ENCODE measurements at places on chromosomes 6 and 20. TPM values are rescaled to one million over a fixed set of nuclear protein-coding genes. Genes with fewer than 3 reads are reported as not detected.

DNA sequence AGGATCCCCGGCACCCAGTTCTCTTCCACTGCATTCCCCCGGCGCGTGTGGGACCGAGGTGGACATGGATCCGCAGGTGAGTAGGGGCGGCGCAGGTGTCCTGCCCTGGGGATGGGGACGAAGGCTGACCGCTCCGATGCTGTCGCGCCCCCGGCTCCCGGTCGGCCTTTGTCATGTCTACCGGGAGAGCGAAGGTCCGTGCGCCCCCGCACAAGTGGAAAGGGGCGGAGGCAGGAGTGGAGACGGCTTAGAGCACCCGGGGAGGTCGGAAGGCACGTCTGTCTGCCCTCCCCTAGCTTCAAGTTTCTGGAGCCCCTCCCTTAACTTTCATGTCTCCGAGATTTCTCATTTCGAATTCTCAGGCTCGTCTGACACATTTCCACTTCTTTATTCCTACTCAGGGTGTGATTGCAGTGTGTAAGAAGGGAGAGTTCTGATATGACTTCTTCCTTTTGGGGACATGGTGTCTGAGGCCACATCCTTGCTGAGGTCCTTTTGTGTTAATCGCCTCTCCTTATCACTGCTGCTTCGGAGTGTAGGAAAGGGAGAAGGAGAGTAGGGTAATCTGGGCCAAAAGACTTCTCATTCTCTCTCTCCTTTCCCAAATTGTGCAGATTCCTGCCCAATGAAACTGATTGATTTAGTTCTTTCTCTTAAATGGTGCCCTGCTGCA, 435 bp downstream of the KIFC1 start:
- DNase-seq = peak; percentile 40

DNA sequence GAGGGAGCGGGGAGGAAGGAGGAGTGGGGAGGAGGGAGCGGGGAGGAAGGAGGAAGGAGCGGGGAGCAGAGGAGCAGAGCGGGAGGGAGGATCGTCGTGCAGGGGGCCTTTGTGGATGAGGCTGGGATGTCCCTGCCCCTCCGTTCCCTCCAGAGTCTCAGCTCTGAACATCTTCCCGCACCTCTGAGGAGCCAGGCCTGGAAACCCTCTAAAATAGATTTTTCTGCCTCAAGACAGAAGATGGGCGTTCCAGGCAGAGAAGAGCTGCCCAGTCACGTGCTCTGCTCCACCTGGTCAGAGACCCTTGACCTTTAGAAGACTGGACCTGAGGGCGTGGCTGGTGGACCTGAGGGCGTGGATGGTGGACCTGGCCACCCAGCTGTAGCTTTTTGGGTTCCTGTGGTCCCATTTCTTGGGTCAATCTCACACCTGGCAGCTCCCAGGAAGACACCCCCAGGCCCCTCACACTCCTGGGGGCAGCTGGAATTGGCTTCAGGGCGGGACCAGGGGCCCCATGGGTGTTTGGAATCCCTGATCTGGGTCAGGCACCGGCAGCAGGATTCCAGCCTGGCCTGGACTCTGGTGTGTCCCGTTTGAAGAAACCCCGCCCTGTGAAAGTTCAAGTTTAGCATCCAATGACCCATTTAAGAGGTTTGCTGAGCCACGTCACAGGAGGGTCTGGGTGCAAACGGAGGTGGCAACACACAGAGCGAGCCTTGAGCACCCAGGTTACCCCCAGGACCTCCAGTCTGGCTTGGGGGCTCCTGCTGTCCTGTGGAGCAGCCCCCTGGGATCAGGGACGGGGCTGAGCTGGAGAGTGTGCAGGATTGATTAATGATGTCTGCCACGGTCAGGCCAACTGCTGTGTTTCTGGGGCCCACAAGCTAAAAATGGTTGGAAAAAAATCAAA, 96.9 kb upstream of the BHLHE23 start:
- DNase-seq = no peak

DNA sequence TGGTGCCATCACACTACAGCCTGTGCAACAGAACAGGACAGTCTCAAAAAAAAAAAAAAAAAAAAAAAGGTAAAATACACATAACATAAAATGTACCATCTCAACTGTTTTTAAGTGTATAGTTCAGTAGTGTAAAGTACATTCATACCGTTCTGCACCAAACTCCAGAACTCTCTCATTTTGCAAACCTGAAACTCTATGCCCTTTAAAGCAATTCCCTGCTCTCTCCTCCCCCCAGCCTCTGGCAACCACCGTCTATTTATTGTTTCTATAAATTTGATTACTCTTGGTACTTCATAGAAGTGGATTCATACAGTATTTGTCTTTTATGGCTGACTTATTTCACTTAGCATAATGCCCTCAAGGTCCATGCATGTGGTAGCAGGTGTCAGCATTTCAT, 12.9 kb downstream of the RIPOR2 start:
- DNase-seq = no peak

DNA sequence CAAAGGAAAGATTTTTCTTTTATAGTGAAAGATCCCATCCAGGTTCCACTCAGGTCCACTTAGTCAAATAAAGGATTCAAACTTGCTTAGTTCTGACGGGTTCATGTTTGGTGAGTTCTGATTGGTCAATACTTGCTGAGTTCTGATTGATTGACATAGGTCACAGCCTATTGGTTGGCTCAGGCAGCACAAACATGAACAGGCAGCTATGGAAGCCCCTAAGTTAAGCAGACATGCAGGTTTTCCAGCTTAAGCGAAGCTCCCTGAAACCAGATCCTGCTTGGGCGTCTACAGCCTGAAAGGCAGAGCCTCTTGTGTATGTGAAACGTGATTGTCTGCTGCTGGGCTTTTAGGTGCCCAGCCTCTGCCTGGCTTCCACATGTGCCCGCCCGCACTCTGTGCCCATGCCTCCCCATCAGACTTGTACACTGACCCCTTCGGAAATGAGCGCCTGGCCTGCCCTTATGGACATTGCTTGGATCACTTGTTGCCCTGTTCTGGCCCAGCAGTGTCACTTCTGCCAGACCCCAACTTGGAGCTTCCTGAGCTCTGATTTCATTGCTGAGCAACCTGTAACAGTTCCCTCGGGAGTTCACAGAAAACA, 45.4 kb upstream of the ECI2 start:
- peak; percentile 9 for DNase-seq

- no peak for DNase-seq
Measured at GRCh38 chr6:125781314-125781868, 9.4 kb upstream of the NCOA7 start.

- DNase-seq = no peak
Measured at GRCh38 chr6:29990931-29991330, 48.6 kb downstream of the HLA-A start.

- no peak for DNase-seq
Measured at GRCh38 chr6:16473908-16474771, 235.8 kb downstream of the GMPR start.

DNA sequence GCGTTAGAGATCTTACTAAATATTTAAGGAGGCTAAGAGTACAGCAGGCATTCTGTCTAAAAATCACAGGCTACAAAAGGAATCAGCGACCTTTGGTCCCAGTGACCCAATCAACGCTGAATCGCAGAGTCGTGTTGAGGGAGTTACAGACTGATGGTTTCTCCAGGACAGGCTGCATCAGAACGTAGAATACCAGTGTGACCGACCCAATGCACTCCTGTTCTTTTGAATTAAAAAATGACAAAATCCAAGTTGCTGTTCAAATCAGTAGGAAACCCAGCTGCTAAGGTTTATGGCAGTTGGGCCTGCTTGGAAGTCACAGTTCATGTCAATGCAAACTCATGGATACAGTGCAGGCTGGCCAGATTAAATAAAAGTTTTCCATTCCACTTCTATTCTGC, 155.8 kb upstream of the AFDN start:
- DNase-seq = no peak

DNA sequence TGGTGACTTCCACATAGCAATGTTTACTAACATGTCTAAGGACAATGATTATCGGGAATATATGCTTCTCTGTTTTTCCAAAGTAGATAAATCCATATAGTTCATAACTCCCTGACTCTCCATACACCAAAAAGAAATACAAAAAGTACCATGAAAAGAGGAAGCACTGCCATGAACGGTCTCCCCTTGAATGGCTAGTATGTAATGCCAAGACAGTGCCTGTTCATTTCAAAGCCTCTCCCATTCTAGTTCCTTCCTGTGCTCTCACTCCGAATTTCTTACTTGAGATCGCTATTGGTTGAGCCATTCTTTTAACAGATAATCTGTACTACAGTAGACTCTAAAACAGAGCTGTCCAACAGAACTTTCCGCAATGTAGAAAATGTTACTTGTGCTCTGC, 54.8 kb upstream of the EDN1 start:
- no peak for DNase-seq

DNA sequence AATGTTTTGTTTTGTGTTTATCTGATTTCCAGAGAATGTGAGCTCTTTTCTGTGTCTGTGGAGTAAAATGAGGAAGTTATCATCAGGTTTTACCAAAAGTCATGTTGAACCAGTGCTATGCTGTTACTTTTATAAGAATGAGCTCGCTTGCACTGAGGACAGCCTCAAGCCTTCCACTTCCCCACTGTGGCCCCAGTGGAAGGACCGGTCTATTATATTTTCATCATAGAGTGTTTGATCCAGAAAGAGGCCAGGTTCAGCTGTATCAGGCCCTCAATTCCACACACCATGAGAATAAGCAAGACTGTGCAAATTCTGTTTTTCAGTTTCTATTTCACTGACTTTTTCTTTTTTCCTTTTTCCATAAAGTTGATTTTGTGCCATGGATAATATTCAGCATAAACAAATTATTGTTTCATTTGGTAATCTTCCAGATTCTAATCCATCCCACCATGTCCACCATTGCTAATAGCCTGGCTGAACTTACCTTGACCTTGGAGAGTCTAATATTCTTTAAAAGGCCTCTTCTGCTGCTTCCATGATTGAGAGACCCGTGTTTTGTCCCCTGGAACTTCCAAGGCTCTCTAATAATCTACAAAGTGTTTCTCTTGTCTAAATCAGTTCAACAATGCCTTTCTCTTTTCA, 286.2 kb downstream of the THBS2 start:
- DNase-seq = no peak

DNA sequence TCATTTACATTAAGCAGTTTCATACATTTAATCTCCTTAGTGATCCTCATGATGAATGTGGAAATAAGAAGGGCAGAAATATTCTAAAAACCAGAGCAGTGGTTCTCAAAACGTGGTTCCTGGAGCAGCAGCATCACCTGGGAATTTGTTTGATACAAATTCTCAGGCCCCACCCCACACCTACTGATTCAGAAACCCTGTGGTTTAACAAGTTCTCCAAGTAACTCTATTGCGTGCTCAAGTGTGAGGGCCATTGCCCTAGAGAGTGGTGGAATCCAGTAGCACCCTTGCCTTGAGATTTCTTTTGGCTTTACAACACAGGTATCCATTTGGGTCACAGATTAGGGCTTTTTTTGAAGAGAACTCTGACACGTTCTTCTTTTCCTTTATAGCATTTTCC, 354.6 kb upstream of the FLRT3 start:
- no peak for DNase-seq

DNA sequence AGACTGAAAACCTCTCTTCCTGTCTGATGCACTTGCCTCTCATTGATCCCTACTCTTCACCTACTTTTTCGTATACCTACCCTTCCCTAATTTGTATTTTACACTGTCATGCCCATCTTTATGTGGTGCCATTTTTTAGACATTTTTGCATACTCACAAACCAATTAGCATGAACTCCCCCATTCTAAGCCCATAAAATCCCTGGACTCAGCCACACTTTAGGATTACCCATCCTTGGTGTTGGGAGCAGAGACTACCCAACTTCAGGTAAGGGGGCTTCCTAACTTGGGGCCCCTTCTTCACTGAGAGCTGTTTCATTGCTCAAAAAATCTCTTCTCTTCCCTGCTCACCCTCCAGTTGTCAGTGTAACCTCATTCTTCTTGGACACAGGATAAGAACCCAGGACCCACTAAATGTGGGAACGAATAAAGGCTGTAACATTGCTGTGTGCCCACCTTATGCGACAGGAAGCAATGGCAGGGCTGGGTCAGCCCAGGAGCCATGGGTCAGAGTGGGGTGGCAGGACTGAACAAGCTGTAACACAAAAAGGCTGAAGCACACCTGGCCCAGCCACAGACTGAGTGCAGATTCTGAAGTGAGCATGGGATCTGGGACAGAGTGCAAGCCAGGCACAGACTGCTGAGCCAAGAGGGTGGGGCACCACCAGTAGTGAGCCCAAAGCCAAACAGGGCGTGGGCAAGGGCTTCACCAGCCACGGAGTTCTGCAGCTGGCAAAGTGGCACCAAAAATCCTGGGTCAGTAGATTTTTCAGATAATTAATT, 789.1 kb upstream of the HS3ST5 start:
- peak; percentile 6 for DNase-seq

GRCh38 chr20:19916531-19917485, 100.4 kb upstream of the NAA20 start:
- DNase-seq = no peak

DNA sequence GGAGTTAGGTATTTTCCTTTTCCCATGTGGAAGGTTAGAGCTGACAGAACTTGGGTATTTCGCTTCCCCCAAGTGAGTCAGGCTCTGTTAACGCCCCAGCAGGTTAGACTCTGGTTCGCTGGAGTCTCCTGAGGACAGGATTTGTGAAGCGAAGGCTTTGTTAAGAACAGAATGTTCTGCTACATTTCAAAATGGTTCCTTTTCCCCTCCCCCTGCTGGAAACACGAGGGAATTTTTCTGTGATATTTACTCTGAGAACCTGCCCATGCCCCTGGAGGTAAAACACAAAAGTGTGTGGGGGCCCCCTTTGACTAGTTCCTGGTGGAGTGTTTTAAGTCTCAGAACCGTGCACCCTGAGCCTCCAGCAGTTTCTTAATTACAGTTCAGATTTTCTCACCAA, 731.4 kb upstream of the CITED2 start:
- DNase-seq = peak; percentile 44

SOBP gene
- 0.08 TPM for total RNA-seq

CTAGE9 gene
- total RNA-seq = not detected

RPL7L1 gene
- total RNA-seq = 63.6 TPM

MUC22 gene
- not detected for total RNA-seq

CCDC170 gene
- 0.05 TPM for total RNA-seq

ADGRF5 gene
- 0.05 TPM for total RNA-seq

All from HT-29 (cell line).